ENCODE measurements at places on chromosomes 13 and 19.

DNA sequence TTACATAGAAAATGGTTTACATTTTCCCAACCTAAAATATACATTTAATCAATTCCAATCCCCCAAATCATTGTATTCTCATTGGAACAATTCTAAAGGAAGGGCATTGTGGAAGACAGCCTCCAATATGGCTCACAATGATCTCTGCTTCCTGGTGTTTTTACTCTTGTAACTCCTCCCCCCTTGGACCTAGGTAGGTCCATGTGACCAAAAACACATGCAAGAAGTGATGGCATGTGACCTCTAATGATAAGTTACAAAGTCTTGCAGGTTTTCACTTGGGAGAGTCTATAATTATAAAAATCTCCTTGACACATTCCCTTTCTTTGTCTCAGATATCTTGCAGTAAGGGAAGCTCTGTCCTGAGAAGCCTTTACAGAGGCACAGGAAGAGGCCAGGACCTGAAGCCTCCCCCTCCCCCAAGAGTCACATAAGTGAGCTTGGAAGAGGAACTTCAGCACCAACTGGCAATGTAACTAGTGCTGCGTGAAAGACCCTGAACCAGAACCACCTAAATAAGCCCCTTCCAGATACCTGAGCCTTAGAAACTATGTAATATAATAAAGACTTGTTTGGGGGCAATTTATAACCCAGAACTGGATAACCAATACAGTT, 816.2 kb upstream of the ATXN8OS start:
- no peak for DNase-seq

GRCh38 chr19:29694669-29695627, 20.1 kb downstream of the C19orf12 start:
- no peak for DNase-seq

DNA sequence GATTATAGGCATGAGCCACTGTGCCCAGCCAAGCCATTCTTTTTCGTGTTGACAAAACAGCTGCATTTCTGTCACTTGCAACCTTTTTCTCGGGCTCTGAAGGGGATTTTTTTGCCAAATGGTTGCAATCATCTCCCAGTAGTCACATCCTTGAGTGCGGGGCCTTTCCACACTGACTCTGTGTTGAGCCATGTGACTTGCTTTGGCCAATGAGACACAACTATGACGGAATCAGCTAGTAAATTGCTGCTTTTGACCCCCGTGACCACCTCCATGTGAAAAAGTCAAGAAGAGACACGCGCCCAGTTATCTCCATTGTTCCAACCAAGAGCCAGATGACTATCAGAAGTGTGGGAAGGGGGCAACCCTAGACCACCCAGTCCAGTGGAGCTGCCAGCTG, 18.3 kb downstream of the NPHS1 start:
- DNase-seq, result no peak

DNA sequence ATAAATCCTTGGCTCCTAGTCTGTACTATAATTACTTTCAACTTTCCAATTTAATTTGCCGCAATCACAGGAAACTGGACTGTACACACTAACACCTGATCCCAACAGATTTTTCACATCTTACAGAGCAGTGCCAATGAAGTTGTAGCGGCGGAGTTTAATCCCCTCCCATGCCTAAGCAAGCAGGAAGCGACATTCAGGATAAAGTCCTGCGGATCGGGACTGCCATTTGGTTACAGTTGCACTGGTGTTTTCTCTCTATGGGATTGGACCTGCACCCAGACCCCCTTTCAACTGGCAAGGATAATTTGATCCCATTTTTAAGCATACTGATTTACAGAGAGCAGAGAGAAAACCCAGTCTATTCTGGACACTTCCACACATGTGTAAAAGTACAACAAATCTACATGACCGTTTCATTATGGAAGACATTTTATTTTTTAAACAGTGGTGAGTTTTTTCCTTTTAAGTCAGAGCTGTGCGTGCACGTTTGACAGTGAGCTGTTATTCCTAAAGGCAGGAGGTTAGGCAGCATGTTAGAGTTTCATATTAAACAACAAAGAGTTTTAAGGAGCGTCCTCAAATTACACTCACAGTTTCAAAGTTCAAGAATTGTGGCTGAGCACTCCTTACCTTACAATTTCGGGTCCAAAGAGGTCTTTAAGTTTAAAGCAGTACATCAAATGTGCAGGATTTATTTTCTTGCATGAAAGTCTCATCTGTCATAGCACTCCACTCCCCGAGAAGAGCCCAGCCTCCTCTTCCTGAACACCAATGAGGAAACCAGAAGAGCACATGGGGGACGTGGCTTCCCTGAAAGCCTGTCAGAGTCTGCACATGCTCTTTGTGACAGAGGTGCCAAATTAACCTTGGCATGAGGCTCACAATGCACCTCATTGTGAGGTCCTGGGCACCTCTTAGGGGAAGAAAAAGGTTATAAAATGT, 141.6 kb upstream of the RFC3 start:
- DNase-seq, result no peak

DNA sequence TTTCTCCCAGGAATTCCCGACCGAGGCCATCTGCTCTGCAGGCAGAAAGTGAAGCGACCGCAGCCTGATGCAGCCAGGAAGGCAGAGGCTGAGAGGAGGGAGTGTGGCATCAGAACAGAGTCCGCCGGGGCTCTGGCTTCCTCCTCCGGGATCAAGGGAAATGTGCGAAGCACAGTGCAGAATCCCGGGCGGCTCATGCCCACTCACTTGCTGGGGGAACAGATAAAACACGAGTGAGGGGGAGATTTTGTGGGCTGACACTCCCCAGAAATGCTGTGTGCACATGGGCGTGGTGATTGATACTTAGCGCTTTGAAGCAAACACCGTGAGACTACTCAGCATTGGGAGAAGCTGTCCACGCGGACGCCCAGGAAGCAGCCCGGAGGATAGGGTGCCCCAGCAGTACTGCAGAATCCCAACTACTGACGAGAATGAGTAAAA, 75.3 kb upstream of the POMP start:
- DNase-seq, result no peak

GRCh38 chr13:80871481-80871880, 530.6 kb upstream of the SPRY2 start:
- no peak for DNase-seq

- DNase-seq, result no peak
Measured at GRCh38 chr13:78036841-78037240, 118.2 kb upstream of the EDNRB start.

- DNase-seq, result no peak
Measured at GRCh38 chr13:20466371-20466770, 59.3 kb downstream of the CRYL1 start.

DNA sequence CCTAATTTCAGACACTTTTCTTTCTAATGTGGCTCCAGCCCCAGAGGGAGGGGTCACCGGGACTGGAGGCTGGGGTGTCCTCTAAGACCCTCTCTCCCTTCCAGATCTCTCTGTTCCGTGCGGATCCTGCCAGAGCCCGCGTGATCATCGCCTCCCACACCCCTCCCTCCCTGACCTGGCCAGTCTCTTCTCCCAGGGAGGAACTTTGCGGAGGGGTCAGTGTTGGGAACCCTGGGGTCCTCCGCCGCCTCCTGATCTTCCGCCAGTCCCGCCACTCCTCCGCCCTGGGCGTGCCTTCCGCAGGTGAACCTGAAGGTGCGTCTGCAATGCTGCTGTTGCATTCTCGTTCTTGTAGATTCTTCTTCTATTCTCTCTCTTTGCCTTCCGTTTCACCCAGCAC, 9.1 kb downstream of the SOX21 start:
- no peak for DNase-seq

DNA sequence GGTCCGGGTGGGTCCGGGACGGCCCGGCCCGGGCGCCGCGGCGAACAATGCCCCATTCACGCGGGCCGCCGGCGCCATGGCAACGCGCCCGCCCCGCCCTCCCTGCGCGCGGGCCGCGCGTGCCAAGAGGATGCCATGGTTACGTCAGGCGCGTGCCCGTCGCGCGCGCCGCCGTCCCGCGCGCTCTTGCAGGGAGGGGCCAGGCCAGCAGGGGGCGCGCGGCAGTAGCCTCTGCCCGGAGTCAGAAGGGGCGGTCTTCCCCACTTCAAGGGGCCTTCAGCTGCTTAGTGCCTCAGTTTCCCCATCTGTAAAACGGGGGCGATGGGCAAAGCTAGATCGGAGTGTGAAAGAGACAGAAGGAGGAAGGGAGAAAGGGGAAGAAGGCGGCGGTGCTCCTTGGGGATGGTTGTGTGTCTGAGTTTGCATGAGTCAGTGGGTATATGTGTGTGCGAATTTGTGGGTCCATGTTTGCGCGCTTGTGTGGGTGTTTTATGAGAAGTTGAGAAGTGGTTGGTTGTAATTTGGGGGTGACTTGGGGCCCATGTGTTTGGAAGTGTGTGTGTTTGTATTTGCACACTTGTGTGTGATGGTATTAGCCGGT, 11.6 kb upstream of the NFIX start:
- no peak for DNase-seq

DNA sequence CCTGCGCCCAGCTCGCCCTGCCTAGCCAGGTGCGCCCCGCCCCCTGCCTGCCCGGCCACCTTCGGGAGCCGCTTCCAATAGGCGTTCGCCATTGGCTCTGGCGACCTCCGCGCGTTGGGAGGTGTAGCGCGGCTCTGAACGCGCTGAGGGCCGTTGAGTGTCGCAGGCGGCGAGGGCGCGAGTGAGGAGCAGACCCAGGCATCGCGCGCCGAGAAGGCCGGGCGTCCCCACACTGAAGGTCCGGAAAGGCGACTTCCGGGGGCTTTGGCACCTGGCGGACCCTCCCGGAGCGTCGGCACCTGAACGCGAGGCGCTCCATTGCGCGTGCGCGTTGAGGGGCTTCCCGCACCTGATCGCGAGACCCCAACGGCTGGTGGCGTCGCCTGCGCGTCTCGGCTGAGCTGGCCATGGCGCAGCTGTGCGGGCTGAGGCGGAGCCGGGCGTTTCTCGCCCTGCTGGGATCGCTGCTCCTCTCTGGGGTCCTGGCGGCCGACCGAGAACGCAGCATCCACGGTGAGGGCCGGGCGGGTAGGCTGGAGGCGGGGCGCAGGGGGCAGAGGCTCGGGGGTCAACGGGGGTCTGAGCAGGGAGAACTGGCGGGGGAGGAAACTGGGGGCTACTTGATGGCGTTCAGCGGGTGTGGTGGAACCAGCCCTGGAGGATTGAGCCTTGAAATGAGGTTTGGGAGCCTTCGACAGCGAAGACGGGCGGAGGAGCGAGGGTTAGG, at the start of gene SPINT2:
TSS of gene SPINT2 (plus strand) at position 88 of the 727 bp plus-strand sequence. CDS start at position 408, 320 bp downstream.
- DNase-seq, result no peak

DNA sequence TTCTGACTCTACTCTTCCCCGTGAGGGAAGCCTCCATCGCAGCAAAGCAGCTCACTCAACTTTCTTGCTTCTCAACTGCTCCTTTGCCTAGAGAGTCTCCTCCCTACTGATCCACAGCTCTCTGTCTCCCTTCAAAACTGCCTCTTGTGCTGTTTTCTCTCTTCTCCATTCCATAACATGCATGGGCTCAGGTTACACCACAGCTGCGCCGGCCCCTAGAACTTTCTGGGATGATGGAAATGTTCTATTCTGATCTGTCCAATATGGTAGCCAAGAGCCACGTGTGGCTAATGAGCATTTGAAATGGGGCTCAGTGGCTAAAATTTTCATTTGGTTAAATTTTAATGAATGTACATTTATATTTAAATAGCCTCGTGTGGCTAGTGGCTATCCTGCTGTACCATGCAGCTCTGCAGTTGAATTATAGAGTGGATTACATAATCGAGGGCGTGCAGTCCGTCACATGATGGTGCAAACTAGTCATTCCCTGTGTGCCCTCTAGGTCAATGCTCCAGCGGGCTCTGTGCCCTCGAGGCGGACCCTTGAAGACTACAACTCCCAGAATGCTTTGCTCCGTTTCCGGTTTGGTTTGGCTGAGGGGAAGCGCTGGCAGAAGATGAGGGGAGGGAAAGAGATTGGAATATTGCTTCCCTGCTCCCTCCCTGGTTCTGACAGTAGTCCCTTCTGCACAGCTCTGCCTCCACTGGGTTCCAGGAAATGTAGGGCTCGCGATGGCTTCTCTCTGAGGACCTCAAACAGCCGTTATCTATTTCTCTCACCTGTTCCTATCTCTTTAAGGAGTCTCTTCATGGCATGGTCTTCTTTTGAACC, 109.8 kb downstream of the CACNA1A start:
- DNase-seq, result no peak

- DNase-seq, result no peak
Measured at GRCh38 chr13:109165417-109165904, 536.0 kb downstream of the MYO16 start.

- DNase-seq, result no peak
Measured at GRCh38 chr13:29581666-29582065, 13.8 kb downstream of the SLC7A1 start.

GRCh38 chr19:19578252-19578651, 40.2 kb downstream of the CILP2 start:
- no peak for DNase-seq

GRCh38 chr19:57267291-57267690, 13.0 kb upstream of the ZNF460 start:
- no peak for DNase-seq

GRCh38 chr13:99041788-99042187, 63.9 kb upstream of the DOCK9 start:
- DNase-seq, result no peak

- no peak for DNase-seq
Measured at GRCh38 chr13:61024046-61024445, 391.6 kb downstream of the PCDH20 start.

DNA sequence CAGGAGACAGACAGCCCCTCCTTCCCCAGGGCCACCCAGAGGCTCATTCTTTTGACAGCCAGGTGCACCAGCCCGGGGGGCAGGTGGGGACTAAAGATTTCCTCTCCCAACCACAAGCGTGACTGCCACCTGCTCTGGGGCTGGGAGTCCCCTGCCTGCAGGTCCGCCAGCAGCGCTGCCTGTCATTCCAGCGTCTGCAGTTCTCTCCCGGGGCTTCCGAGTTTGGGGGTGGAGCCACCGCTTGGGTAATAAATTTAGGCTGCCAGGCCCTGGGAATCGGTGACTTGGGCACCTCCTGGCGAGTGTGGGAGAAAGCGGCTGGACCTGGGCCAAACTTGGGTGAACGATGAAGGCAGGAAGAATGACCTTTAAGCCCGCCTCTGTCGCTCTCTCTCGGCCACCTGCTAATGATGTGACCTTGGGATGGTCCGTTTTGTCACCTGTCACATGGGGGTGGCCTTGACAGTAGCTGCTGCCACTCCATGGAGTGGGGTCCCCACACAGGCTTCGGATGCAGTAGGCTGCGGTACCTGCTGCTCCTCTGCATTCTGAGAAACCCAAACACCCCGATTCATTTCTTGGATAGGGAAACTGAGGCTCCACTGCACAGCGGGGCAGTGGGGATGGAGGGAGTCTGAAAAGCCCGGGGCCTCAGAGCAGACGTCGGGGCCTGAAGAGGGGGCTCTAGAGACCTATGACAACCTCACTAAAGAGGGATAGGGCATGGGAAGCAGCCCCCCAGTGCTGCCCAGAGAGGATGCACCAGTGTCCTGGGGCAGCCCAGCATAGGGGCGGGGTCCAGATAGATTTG, 12.8 kb downstream of the FUT6 start:
- DNase-seq, result no peak

GRCh38 chr13:31774186-31774750, 34.9 kb downstream of the RXFP2 start:
- DNase-seq, result no peak

DNA sequence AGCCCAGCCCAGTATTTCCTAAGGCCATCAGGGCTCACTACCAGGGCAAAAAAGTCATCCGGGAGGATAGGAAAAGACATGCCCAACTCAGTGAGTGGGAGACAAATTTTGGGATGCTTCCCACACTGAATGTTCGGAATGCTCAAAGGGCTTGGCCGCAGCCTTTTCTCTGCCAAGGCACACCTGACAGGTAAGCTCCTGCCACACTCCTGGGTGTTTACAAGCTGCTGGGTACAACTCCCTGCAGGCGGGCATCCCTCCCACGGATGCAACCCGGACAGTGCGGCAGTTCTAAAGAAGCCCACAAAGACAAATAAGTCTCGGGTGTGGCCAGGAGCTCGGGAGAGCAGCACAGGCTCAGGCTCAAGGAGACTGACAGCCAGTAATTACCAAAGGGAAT, 28.1 kb downstream of the SLC7A1 start:
- no peak for DNase-seq

Measured in esophagus squamous epithelium (tissue), 5 donors.